SK-MEL-5 (cell line): ENCODE measurements at places on chromosomes 13 and 19. TPM values are rescaled to one million over a fixed set of nuclear protein-coding genes. Genes with fewer than 3 reads are reported as not detected.

Gene UGGT2
- total RNA-seq: 49.5 and 51.2 TPM in 2 replicates

Gene ZNF304
- 6.7 and 7.6 TPM in 2 replicates for total RNA-seq

Gene THSD8
- total RNA-seq: 4.7 TPM in 1 of 2 replicates, not detected in the other

Gene NCCRP1
- total RNA-seq: 0.21 and 0.67 TPM in 2 replicates

- DNase-seq: no peak
These were observed 13.2 kb downstream of the CLEC4G start for GRCh38 chr19:7718668-7719067.

DNA sequence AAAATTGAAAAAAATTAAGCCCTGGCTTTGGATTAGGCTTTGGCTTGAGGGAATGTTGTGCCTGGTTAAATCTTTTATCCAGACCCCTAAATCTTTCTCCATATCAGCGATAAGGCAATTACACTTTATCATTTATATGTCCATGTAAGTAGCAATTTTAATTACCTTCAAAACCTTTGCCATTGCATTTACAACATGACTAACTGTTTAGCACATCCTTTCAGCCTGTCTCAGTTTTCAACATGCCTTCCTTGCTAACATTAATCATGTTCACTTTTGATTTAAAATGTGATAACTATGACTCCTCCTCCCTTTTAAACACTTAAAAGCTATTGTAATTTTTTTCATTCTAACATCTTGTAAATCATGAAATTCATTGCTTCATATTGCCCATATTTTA lies 583.7 kb downstream of the SLITRK1 start:
- no peak for DNase-seq

GRCh38 chr13:38905861-38906260 lies 84.8 kb downstream of the STOML3 start:
- no peak for DNase-seq

GRCh38 chr13:58446979-58447378 lies 815.4 kb downstream of the PCDH17 start:
- DNase-seq: no peak

DNA sequence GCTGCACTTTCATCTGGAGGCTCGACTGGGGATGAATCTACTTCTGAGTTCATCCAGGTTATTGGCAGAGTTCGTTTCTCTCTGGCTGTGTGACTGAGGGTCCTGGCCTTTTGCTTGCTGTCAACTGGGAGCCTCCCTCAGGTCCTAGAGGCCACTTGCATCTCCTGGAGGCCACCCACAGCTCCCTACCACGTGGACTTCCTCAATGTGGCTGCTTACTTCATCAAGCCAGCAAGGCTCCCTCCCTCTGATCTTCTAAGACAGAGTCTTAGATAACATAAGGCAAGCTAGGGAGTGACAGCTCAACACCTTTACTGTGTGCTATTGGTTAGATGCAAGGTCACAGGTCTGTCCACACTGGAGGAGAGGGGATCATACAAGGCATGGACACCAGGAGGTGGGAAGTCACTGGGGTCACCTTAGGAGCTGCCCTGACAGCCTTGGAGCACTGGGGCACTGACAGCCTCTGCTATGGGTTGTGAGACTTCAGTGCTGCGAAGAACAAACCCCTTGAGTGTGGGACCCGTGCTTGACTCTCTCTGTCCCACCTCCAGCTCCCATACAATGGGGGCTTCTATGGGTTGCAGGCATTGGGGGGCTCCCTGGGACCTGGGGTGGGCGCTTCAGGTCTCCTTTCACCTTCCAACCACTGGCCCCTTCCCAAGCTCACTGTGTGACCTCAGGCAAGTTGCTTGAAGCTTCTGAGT lies 5.3 kb downstream of the FAM187B start:
- no peak for DNase-seq
